Forelimb muscle (tissue), 1 donor: ENCODE measurements at places on chromosomes 5 and 9. TPM values are rescaled to one million over a fixed set of nuclear protein-coding genes. Genes with fewer than 3 reads are reported as not detected.

DNA sequence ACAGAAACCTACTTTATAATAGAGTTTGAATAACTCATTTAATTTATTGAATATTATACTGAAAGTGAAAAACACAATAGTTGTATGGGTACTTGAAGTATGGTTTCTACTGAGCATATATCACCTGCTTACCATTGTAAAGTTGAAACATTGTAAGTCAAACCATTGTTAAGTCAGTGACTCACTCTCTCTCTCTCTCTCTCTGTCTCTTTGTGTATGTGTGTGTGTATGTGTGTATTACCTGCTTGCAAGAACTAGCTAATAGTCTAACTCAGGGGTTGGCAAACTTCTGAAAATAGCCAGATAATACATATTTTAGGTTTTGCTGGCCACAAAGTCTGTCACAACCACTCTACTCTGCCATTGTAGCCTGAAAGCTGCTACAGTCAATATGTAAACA lies 564.3 kb upstream of the ZNF608 start:
- no peak for DNase-seq

DNA sequence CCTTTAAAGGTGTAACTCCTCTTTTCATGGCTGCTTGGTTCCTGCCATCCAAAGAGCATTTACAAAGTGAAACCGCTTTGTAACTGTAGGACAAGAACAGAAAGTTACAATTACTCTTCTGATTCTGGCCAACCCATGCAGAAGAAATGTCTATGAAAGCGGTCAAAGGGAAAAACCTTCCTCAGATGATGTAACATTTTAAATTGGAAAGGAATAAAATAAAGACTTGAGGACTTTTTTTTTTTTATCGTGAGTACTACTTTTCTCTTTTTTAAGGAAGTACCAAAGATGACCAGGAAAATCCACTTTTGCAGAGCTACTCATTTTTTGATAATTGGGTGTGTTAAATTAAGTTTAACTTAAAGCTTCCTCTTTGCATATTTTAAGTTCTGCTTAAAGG lies 13.0 kb upstream of the C9orf72 start:
- no peak for DNase-seq

GRCh38 chr9:12054235-12054634 lies 639.0 kb upstream of the TYRP1 start:
- DNase-seq, result no peak

IL9 gene
- polyA plus RNA-seq, result not detected

NMRK1 gene
- polyA plus RNA-seq, result 18.2 TPM

GRCh38 chr5:137858223-137858916 lies 9.3 kb upstream of the MYOT start:
- DNase-seq, result no peak

DNA sequence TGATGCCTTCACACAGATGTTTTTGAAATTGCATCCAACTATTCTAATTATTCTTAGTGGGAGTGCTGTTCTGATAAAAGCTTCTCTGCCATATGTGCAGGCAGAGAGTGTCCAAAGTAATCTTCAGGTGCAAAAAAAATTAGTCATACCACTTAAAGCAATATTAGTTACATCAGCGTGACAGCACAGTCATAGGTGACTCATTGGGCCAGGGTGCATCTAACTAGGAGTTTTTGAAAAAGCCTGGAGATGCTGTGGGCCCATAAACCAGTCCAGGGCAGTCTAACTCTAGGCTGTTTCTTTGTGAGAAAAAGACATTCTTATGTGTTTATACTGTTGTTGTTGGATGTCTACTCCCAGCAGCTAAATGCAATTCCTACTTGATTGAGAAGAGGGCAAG lies 33.0 kb upstream of the C6 start:
- no peak for DNase-seq

NR6A1 gene
- 1.1 TPM for polyA plus RNA-seq

HMMR gene
- 8.6 TPM for polyA plus RNA-seq

DNA sequence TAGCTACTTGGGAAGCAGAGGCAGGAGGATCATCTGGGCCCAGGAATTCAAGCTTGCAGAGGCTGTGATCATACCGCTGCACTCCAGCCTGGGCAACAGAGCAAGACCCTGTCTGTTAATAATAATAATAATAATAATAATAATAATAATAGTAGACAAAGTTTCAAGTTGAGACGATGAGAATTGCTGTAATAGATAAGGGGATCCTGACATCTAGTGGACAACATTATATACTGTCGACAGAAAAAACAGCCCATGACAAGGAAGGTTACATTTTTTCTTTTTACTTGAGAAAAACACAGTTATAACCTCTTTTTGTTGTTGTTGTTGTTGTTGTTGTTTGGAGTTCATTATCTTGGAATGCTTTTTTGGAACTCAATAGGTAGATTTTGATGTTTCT lies 35.3 kb downstream of the NDFIP1 start:
- DNase-seq, result peak; percentile 32

PHF24 gene
- 0.09 TPM for polyA plus RNA-seq

STPG3 gene
- 0.18 TPM for polyA plus RNA-seq

GRCh38 chr9:127644943-127645342 lies 32.9 kb downstream of the STXBP1 start:
- DNase-seq, result no peak

PCDHGA8 gene
- 0.73 TPM for polyA plus RNA-seq

GRCh38 chr9:120886490-120886967 lies 9.5 kb upstream of the PHF19 start:
- no peak for DNase-seq

- DNase-seq, result no peak
These were observed 25.8 kb downstream of the HAVCR1 start for GRCh38 chr5:157033071-157033583.

KIF20A gene
- 17.3 TPM for polyA plus RNA-seq

GRCh38 chr5:7348168-7348854 lies 47.6 kb upstream of the ADCY2 start:
- no peak for DNase-seq

DNA sequence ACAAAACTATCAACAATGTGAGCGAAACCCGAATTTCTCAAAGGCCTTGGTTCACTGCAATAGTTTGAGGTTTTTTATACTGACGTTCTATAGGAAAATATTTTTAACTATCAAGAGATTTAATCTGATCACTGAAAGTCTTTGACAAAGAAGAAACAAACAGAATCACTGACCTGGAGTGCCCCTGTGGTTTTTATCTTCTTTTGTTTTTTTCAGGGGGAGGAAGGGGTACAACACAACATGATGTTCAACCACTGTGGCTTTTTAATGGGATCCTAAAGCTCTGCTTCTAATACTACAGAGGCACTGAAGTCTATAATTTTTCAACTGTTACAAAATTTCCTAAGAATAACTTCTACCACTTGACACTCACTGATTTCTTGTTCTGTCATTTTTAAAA lies 185.9 kb downstream of the AP3B1 start:
- DNase-seq, result no peak

GRCh38 chr5:27266184-27266583 lies 227.8 kb upstream of the CDH9 start:
- DNase-seq, result no peak

DDX41 gene
- polyA plus RNA-seq, result 46.9 TPM

DNA sequence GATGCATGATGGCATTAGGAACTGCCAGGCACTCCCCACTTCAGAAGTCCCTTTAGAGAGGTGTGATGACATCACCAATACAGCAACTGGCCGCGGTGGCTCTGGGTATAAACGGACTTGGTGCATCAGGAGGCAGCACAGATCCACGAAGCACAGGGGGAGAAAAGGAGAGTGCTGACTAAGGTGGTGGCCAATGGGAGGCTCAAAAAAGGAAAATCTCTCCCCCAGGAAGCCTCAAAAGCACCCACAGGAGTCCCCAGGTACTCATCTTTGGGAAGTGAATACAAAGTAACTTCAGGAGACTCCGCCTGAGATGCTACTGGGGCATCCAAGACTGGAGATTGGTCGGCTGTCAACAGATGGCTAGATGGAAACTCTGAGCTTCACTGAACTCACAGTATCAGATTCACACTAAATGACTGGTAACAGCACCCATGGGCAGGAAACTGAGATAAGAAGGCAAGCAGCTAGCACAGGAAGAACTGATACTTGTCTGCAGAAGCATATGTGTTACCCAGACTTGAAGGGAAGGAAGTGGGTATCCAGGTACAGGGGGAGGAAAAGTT lies 7.6 kb downstream of the TTC39B start:
- DNase-seq, result no peak

GRCh38 chr5:171891150-171891549 lies 105.5 kb downstream of the SMIM23 start:
- no peak for DNase-seq
